Astrocyte of the hippocampus (primary cell): ENCODE measurements at places on chromosomes 5 and 9.
A peak's percentile ranks its signal among the peaks of the same experiment; 100 is the strongest.

GRCh38 chr5:9456435-9457042 is 89.3 kb downstream of the SEMA5A start:
- DNase-seq = peak; percentile 81

- peak; percentile 29 for DNase-seq
Observed at GRCh38 chr9:134293611-134294152, 32.6 kb upstream of the RXRA start.

DNA sequence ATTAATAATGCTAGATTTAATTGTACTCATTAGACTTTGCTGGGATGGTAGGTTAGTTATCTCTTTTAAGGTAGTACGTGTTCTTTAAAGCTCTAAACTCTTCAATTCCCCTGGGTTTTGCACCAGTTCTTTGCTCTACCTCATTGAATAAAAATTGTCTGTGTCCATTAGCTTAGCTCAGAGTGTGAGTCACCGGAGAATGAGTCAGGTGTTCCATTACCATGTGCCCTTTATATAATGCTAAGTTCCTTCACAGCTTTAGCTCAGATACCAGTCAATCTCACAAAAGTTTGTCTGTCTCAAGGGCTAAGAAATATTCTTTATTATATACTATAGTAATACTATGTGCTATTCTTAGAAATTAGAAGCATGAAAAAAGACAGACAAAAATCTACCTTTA is 339.4 kb downstream of the PRELID2 start:
- DNase-seq = peak; percentile 90

GRCh38 chr5:173716058-173716682 is 99.7 kb upstream of the BOD1 start:
- no peak for DNase-seq

DNA sequence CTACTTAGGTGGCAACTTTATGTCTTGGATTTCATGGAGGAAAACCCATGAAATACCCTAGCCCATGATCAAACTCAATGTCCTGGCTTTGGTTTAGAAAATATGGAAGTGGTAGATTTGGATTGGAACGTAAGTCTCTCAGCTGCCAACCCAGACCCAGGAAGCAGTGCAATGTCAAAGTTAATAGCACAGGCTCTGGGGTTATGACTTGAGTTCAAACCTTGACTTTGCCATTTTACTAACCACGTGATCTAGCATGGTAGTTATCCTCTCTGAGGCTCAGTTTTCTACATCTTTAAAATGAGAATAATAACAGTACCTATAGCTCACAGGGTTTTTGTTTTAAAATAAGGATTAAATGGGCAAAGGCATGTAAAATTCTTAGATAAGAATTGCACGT is 13.8 kb downstream of the FYB1 start:
- DNase-seq = no peak

DNA sequence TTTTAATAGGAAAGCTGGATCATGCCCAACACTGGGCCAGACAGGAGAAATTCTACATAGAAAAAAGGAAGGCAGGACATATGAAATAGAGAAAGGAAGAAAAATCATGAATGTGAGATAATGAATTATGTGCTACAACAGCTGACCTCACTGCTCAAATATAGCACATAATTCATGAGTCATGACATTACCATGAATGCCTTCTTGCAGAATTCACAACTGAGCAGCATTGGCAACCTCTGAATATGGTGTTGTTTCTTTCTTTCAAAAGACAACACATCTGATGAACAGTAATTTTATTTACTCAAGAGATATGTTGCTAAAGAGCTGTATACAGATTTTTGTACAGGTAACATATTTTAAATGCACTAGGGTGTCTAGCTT is 34.4 kb downstream of the APBA1 start:
- DNase-seq = peak; percentile 65

DNA sequence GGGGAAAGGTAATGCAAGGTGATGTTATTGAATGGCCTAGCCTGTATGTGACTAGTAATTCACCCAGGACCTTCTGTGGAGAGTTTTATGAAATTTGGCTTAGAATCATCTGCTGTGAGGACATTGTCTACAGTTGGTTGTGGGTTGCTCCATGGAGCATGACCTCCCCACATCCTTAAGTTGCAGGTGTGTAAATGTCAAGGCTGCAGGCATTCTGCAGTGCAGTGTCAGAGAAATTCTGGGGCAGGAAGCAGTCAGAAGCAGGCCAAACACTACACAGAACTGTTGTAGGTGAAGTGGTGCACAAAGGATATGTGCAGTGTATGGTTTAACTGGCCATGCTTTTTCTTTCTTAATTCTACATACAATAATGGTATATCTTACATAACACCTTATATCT is 588.3 kb downstream of the EBF1 start:
- DNase-seq = no peak
